ENCODE measurements at places on chromosomes 6 and 20.

DNA sequence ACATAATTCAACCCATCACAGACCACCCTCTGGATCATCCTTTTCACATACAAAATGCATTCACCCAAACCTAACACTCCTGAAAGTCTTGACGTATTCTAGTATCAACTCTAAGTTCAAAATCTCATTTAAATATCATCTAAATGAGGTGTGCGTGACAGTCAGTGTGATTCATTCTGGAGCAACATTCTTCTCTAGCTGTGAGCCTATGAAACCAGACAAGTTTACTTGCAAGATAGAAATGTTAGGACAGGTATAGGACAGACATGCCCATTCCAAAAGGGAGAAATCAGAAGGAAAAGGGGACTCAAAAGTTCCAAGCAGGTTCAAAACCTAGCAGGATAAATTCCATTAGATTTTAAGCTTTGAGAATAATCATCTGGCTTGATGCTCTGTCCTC lies 329.7 kb downstream of the CD83 start:
- no peak for DNase-seq

- no peak for DNase-seq
Measured at GRCh38 chr20:57849121-57849520, 139.3 kb upstream of the PMEPA1 start.

DNA sequence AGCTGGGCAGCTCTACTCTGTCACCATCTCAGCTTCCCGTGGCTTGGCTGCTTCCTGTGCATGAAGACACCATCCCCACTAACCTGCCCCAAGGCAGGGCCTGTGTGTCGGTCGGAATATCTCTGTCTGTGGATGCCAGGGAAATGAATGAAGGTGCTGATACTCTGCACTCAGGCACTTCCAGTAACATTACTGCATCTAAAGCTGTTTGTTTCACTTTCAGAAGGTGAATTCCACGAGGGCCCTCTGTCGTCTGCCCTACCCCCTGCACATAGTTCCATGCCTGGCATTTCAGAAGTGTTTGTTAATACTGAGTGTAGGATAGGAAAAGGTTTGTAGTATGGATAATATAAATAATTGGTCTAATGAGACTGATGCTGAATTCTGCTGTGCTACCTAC lies 114.7 kb upstream of the GMDS start:
- DNase-seq, result no peak

- no peak for DNase-seq
Measured at GRCh38 chr20:44495802-44496481, 20.3 kb downstream of the TTPAL start.

GRCh38 chr20:436476-436875 lies 25.9 kb downstream of the TBC1D20 start:
- DNase-seq, result no peak
